ENCODE measurements at places on chromosomes 7 and 10.

GRCh38 chr7:107212725-107213124, 43.9 kb downstream of the HBP1 start:
- DNase-seq = no peak

DNA sequence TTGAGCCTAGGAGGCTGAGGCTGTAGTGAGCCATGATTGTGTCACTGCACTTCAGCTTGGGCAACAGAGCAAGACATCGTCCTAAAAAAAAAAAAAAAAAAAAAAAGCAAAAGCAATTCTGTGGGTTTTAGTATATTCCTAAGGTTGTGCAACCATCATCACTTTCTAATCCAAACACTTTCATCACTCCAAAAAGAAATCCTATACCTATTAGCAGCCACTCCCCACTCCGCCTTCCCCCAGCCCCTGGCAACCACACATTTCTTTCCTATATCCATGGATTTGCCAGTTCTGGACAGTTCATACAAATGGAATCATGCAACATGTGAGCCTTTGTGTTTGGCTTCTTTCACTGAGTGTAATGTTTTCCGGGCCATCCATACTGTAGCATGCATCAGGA, 20.4 kb downstream of the ZAN start:
- DNase-seq = no peak

DNA sequence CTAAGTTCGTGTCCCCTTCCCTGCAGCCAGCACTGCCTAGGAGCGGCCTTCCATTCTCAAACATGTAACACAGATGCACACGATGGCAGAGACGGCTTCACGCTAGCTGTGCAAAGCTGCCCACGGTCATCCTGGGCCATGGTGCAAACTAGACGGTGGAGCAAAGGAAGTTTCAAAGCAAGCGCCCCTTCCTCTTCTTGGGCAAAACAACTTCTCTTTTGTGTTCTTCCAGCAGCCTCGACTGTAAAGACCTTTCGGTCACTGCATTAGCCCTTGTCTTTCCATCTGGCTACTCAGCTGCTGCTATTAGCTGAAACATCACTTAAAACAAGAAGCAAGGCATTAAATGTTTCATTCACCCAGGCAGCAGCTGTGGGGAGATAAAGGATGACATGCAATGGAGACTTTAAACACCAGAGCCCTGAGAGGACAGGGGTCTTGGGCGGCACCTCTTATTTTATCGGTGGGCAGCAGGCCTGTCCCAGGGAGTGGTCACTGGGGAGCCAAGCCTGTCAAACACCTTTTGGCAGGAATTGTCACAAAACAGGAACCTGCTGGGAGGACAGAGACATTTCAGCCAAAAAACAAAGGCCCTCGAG, 214.8 kb downstream of the KLF6 start:
- no peak for DNase-seq

DNA sequence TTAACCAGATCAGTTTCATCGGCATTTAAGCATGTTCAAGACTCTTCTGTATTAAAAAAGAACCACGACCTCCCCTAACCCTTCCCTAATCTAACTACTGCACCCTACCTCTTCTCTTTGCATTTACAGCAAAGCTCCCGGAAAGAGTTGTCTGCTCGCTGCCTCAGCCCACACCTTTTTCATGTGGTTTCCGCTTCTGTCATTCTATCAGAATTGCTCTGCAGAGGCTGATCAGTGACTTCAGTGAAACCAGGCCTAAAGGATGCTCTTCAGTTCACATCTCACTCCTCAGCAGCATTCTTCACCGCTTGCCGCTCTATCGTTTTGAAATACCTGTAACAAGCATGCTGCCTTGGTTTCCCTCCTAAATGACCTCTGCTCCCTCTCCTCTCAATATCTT, 160.9 kb downstream of the SDK1 start:
- DNase-seq = no peak

- no peak for DNase-seq
Measured at GRCh38 chr10:45608052-45608451, 64.5 kb downstream of the ZFAND4 start.

GRCh38 chr7:107233-107632, 85.1 kb upstream of the FAM20C start:
- no peak for DNase-seq

DNA sequence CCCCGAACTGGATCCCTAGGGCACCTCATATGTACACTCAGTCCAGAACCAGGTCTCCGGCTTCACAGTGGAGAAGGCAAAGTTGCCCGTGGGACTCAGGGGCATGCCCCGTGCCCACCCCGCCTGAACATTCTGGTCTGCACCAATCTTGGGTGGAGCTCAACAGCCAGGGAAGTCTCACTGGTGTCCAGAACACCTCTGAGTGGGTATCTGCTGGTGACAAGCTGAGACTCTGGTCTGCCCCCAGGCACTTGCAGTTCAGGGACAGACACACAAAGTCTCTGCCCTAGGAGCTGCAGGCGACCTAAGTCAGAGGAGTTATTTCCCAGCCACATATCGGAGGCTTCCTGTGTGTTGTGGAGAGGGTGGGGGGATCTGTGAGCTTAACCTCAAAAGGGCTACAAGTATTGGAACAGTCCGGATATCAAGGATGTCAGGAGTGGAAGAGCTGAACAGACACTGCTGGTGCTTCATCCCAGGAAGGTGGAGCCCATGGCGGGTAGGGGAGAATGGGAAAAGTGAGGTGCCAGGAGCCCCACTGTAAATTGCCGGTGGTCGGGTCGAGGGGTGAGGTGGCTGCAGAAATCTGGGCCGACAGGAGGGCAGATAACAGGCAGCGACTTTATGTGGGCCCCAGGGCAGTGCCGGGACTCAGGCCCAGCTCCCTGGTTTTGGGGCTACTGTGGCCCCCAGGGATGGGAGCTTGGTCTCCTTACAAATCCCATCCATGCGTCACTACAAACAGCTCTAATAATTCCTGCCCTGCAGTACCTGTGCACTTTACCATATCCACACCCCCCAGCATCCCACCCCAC, 8.6 kb upstream of the TLX1 start:
- DNase-seq = peak; percentile 19

- no peak for DNase-seq
Measured at GRCh38 chr7:5452937-5453540, 29.4 kb upstream of the TNRC18 start.

- no peak for DNase-seq
Measured at GRCh38 chr7:24665564-24666294, 91.5 kb downstream of the GSDME start.

GRCh38 chr10:88070080-88070880, 206.9 kb downstream of the PTEN start:
- no peak for DNase-seq

- peak; percentile 67 for DNase-seq
Measured at GRCh38 chr10:79025199-79025832, 43.5 kb upstream of the ZMIZ1 start.

DNA sequence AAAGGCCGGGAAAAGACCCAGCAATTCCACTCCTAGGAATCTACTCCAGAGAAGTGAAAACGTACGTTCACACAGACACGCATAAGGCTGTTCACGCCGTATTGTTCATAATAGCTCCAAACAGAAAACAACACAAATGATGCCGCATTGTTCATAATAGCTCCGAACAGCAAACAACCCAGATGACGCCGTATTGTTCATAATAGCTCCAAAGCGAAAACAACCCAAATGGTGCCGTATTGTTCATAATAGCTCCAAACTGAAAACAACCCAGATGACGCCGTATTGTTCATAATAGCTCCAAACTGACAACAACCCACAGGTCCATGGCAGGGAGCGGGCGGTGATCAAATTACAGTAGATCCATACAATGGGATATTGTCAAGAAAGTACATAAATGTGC, 85.2 kb upstream of the DNAAF5 start:
- DNase-seq = no peak
